Muscle of leg (tissue), 16 donors: ENCODE measurements at places on chromosomes 5 and 9. TPM values are rescaled to one million over a fixed set of nuclear protein-coding genes. Genes with fewer than 3 reads are reported as not detected.

Gene PTTG1
- polyA plus RNA-seq, result 33.9 TPM

Gene ENHO
- 2.8 TPM for polyA plus RNA-seq

GRCh38 chr5:54738118-54738972 is 220.8 kb downstream of the SNX18 start:
- H3K36me3 ChIP-seq, result no peaks in the 10 kb centered on the region
- no peaks in the 10 kb centered on the region for H3K27me3 ChIP-seq
- no peak overlapping the region for H3K4me3 ChIP-seq
- H3K4me1 ChIP-seq, result peaks cover 8% of the 10 kb centered on the region
- DNase-seq, result peak; percentile 70

DNA sequence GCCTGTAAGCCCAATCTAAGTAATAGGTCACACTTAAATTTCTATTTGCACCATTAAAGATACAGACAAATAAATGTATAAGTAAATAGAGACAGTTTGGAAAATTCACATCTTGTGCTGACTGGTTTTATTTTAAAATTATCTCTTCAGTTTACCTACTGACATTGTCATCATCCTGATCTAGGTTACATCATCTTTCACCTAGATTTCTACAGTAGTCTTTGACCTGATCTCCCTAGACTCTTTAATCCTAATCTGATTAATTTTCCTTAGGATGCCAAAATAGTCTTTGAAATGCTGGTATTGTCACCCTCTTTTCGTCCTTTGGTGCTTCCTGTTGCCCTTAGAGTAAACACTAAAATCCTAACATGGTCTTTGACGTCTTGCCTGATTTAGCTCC is 43.9 kb downstream of the NDUFS4 start:
- H3K4me1 ChIP-seq, result peaks cover 2% of the 10 kb centered on the region
- no peaks in the 10 kb centered on the region for H3K27me3 ChIP-seq
- H3K36me3 ChIP-seq, result peaks cover 15% of the 10 kb centered on the region
- H3K4me3 ChIP-seq, result no peak overlapping the region
- DNase-seq, result no peak
- H3K27ac ChIP-seq, result no peak overlapping the region

DNA sequence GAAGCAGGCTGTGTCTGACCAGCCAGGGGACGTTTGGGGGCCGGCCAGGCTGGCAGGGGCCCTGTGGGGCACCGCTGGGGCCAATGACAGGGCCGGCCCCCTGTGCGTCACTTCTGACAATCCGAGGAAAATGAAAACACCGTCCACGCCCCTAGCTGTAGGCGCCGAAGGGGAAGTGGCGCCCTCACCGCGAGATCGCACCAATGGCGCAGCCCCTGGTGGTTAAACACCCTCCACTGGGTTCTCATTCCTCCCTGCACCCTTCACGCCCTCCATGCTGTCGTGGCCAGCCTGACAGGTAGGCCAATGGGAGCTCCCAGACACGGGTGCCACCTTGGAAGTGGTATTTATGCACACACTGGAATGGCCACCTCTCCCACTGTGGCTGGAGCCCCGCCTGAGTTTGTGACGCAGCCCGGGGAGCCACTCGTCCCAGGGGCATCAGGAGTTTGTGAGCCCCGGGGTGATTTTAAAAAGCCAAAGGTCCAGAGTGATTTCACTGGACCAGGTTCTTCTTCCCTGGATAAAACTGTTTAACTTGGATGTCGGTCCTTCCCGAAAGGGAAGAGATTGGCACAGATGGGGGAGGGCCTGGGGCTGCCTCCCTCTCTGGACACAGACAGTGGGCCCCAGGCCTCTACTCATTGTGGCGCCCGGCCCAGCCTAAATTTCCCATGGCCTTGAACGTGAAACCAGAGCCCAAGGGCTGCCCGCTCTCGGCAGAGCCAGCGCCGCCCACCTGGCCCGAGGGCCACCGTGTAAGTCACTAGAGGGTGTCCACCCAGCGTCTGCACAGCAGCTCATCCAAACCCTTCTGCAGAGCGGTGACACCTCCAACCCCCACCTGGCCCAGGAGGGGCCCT is 49.7 kb downstream of the NKD2 start:
- H3K4me1 ChIP-seq, result peaks cover 16% of the 10 kb centered on the region
- H3K27me3 ChIP-seq, result no peaks in the 10 kb centered on the region
- DNase-seq, result no peak
- H3K4me3 ChIP-seq, result no peak overlapping the region

- H3K36me3 ChIP-seq, result no peaks in the 10 kb centered on the region
- DNase-seq, result no peak
- H3K27ac ChIP-seq, result no peak overlapping the region
- no peak overlapping the region for H3K4me3 ChIP-seq
- H3K4me1 ChIP-seq, result peaks cover 63% of the 10 kb centered on the region
- H3K27me3 ChIP-seq, result peaks cover 38% of the 10 kb centered on the region
Measured at GRCh38 chr9:130448035-130448624, 3.4 kb downstream of the ASS1 start.

DNA sequence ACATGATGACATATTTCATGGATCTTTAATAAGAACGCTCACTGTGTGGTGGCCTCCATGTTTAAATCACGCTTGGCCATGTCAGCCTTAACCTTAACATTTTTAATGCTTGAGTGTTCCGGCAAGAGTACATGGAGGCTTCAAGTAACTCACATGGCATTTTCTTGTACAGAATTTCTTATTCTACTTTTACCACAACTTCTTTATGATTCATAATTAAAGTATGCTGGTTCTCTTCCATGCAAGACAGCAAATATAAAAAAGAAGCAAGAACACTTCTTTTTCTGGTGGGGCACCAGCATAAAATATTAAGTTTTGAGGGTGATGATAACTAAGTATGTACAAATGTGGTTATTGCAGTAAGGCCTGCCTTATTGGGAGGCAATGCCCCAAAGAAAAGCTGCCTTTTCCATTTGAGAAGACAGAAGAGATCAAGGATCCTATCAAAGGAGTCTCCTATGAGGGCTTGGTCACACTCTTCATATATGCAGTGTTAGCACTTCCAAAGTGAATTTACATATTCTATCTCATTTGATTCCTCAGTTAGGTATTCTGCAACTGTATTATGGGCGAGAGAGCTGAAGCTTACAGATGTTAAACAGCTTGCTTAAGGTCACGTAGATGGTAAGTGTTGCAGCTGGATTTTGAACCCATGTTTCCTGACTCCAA is 382.7 kb upstream of the MEF2C start:
- no peaks in the 10 kb centered on the region for H3K27me3 ChIP-seq
- no peaks in the 10 kb centered on the region for H3K4me1 ChIP-seq
- no peak overlapping the region for H3K27ac ChIP-seq
- H3K36me3 ChIP-seq, result no peaks in the 10 kb centered on the region
- no peak overlapping the region for H3K4me3 ChIP-seq
- no peak for DNase-seq

- H3K27me3 ChIP-seq, result no peaks in the 10 kb centered on the region
- no peaks in the 10 kb centered on the region for H3K36me3 ChIP-seq
- H3K4me1 ChIP-seq, result peaks cover 8% of the 10 kb centered on the region
- peak overlapping the region; percentile 91 for H3K27ac ChIP-seq
Measured at GRCh38 chr5:135979510-135979909, 24.7 kb upstream of the LECT2 start.

- no peak for DNase-seq
- no peaks in the 10 kb centered on the region for H3K36me3 ChIP-seq
- H3K4me1 ChIP-seq, result peaks cover 7% of the 10 kb centered on the region
- no peak overlapping the region for H3K27ac ChIP-seq
Measured at GRCh38 chr9:98660541-98660940, 48.2 kb downstream of the GABBR2 start.

- H3K27me3 ChIP-seq, result peaks cover 15% of the 10 kb centered on the region
- no peak overlapping the region for H3K27ac ChIP-seq
- no peaks in the 10 kb centered on the region for H3K36me3 ChIP-seq
Measured at GRCh38 chr5:176183321-176184074, 54.7 kb upstream of the SIMC1 start.

DNA sequence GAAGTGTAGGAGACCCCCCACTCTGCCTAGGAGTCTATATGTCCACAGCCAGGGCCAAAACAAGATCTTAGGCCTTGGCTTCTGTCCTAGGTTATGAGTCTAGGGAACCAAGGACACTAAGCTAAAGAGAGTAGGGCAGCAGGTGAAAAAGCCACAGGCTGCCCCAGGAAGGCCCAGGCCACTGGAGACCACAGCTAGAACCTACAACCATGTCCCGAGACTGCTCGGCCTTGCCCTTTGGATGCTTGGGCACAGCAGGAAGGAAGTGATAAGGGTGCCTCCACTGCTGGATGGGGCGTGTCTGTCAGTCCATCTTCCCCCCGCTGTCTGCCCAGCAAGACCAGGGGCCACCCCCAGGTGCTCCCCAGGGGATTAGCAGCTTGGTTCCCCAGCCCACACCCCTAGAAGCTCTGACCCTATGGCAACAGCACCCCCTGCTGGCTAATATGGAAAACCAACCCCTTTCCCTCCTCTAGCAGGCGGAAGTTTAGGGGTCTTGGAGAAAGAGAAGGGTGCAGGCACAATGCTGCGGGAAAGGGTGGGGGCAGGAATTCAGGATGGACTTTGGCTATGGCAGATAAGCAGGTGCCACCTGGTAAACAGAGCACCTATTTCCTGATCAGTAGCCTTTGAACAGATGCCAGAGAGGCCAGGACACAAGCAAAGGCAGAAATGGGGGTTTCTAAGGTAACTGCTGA is 10.5 kb upstream of the IRF1 start:
- DNase-seq, result peak; percentile 69
- no peak overlapping the region for H3K27ac ChIP-seq
- H3K27me3 ChIP-seq, result no peaks in the 10 kb centered on the region
- peaks cover 34% of the 10 kb centered on the region for H3K4me1 ChIP-seq
- H3K4me3 ChIP-seq, result no peak overlapping the region
- no peaks in the 10 kb centered on the region for H3K36me3 ChIP-seq
